Left lobe of liver (tissue), 2 donors: ENCODE measurements at places on chromosomes 5 and 9. TPM values are rescaled to one million over a fixed set of nuclear protein-coding genes. Genes with fewer than 3 reads are reported as not detected.
A peak's percentile ranks its signal among the peaks of the same experiment; 100 is the strongest.

The TBC1D2 gene
- total RNA-seq, result 17.4 TPM

The SLC6A18 gene
- total RNA-seq, result not detected

The GRM6 gene
- total RNA-seq, result not detected

The IL17B gene
- not detected for total RNA-seq

The C9orf85 gene
- 5.1 TPM for total RNA-seq

The PRRT1B gene
- 8.5 TPM for total RNA-seq

The RNF224 gene
- not detected for total RNA-seq

The LCNL1 gene
- not detected for total RNA-seq

The NIPBL gene
- total RNA-seq, result 18.1 TPM

The ZNF608 gene
- 5.0 TPM for total RNA-seq

The ZNF483 gene
- 0.53 TPM for total RNA-seq

The SPATA31E1 gene
- not detected for total RNA-seq

The HCN1 gene
- not detected for total RNA-seq

DNA sequence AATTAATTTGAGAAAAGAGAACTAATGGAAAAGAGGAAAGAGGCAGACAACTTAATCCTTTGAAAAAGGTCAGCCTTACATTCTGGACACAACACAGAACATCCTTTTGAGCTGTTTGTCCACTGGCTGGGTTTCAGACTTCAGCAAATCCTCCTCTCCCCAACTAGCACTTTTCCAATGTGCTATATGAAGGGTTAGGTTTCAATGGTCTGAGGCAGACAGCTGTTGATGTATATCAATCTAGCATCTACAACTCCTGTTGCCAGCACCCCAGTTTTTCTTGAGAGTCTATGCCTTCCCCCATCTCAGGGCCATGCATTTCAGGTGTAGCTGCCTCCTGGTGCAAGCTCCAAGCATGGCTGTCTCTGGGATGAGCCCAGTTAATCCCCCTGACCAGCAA, 174.2 kb downstream of the TRIM32 start:
- DNase-seq, result no peak

- no peak for DNase-seq
Measured at GRCh38 chr5:74541381-74541781, 99.1 kb downstream of the ENC1 start.

GRCh38 chr5:107812570-107813141, 141.9 kb upstream of the EFNA5 start:
- DNase-seq, result no peak

DNA sequence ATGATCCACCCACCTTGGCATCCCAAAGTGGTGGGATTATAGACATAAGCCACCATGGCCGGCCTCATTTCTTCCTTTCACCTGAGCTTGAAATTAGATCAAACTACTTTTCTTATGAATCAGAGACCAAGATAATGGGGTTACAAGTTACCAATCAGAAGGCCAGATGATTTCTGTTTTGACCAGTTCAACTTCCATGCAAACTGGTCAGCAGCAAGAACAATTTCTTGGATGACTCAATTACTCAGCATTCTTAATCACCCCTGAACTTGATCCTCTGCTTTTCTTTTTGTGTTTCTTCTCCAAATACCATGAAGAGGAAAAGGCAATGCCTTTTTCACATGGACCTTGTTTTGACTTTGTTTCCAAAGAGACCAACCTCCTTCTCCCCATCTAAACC, 10.0 kb upstream of the PLIN2 start:
- DNase-seq, result no peak

DNA sequence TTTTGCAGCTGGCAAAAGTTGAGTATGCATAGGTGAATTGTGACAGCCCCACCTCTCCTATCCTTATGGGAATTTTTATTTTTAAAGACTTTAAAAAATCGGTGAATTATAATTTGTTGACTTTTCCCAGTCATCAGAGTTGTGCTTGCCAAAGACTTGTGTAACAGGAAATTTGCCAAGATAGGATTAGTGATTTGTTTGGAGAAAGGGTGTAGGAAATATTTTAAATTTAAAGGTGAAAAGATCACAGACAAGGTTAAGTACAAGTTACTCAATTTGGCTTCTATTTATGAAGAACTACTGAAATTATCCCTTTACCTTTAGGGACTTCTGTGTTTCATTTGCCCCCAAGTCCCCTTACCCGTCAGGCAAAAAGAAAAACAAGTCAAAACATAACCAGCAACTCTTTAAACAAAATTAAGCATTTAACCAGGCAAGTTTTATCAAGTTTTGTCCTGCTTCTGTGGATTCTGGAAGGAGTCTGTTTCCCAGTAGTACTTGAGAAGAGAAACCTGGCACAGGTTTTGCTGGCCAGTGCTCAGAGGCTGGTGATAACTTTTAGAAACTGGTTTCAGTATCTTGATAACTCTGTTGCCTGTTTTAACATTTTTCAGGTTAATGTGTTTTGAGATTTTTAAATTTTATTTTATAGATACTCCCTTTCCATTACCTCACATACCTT, 285.4 kb downstream of the MAST4 start:
- DNase-seq, result no peak

DNA sequence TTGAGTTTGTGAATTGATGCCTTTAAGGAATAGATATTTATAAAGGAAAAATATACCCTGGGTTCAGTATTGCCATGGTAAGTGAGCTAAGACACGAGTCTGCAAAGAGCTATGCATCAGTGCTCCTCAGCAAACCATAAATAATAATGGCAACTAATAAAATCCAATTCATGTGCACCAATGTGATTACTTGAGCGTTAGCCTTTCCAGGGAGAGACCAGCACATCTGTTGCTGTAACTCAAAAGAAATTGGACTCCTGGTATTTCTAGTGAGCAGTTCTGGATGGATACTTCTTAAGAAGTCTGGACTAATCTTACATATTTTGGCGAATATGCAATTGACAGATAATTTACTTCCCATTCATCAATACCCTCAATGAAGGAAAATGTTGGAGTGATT, 373.3 kb downstream of the ARHGEF28 start:
- no peak for DNase-seq

- DNase-seq, result no peak
Measured at GRCh38 chr9:23821375-23822181, 4.5 kb downstream of the ELAVL2 start.

DNA sequence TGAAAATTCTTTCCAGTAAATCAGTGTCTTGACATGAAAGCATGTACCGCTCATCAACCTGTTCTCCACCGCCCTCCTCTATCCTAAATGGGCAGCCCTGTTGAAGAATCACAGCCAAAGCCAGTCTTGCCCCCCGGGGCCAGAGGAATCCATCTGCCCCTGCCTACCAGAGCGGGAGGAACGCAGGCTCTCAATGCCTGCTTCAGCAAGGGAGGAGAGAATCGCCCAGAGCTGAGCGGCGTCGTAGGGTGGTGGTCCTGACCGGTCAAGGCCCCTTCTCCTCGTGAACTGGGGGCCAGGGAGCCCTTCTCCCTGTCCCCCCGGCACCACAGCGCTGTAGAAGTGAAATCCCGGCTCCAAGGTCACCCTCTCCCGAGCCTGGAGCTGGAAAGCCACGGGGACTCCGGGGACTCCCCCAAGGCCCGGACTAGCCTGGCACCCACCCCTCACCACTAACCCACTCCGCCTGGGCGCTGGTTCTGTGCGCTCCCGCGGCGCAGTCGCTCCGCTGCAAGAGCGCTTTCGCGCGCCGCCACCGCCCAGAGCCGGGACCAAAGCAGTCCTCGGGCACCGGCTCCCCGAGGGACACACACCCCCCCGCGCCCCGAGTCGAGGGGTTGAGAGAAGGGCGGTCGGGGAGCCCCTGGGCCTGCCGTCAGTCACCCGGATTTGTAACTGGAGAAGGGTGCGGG, 718 bp upstream of the TMEM215 start:
- DNase-seq, result no peak

GRCh38 chr5:68243681-68244080, 28.1 kb downstream of the PIK3R1 start:
- DNase-seq, result no peak

DNA sequence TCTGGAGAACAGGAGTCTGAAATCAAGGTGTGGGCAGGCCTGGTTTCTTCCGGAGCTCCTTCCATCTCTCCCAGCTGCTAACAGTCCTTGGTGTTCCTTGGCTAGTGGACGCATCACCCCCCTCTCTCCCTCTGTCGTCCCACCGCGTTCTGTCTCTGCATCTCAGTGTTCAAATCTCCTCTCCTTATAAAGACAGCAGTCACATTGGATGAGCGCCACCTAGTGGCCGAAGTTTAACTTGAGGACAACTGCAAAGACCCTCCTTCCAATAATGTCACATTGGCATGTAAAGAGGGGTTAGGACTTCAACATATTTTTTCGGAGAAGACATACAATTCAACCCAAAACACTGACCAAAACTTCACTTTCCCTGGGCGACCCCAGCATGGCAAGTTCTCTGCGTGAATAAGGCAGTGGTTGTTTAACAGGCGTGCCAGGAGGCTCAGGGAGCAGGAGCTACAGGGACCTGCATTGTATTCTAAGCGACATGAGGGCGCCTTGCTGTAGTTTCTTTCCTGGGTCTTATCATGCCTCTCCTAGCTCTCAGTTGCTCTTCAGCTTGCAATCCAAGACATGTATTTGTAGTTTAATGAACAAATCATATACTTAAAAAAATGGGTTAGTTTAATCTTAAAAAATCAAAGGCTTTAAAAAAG, 27.9 kb upstream of the BASP1 start:
- DNase-seq, result peak; percentile 70

DNA sequence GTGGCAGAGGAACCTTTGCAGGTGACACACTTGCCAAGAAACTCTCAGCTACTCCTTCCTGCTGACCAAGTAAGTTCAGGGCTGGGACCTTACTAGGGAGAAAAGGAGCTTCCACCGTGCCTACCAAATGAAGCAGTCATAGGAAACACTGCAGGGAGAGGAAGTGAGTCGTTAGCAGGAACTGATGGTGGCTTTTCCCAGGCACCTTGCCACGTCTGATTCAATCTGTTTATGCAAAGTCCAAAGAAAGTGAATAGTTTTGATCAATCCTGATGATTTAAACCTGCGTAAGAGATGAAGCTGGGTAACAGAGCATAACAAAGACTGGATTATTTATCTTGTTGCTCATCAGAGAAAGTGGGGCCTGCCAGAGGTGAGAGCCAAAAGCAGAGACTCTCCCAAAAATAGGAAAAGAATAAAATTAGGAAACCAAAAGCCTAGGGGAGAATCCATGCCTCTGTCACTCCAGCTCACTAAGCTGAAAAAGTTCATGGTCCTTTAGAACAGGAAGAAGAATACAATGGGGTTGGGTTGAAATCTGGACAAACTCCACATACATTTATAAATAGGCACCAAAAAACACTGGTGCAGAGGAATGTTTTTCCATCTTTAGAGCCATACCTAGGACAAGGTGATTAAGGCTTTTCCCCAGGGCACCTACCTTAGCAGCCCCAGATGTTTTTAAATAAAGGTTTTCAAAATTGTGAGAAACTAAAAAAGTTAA, 9.3 kb upstream of the PFDN1 start:
- no peak for DNase-seq

DNA sequence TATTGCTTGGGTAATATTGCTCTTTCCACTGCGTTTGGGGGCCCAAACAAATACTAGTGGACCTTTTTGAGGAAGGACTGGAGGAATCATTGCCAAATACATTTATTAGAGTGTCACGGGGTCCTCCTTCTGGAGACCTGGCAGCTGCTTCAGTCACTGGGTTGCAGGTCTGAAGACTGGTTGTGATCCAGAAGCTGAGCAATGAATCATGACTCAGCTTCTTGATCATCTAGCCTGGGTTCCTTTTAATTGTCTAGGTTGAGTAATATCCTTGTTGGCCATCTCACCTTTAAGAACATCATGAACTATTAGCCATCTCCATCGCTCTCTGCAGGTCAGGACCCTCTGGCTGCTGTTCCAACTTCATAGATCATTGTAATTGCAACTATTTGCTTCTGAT, 15.4 kb upstream of the UBAP1 start:
- DNase-seq, result no peak

GRCh38 chr5:170563824-170564567, 60.2 kb downstream of the KCNIP1 start:
- DNase-seq, result no peak

GRCh38 chr5:89981021-89981420, 428.5 kb downstream of the CETN3 start:
- no peak for DNase-seq
